Femur (tissue), 1 donor: ENCODE measurements at places on chromosomes 13 and 19.
A peak's percentile ranks its signal among the peaks of the same experiment; 100 is the strongest.

GRCh38 chr13:64186071-64186470 lies 2770.4 kb upstream of the PCDH20 start:
- DNase-seq: no peak

- DNase-seq: no peak
These were observed 207.1 kb upstream of the SLITRK6 start for GRCh38 chr13:86006317-86006716.

DNA sequence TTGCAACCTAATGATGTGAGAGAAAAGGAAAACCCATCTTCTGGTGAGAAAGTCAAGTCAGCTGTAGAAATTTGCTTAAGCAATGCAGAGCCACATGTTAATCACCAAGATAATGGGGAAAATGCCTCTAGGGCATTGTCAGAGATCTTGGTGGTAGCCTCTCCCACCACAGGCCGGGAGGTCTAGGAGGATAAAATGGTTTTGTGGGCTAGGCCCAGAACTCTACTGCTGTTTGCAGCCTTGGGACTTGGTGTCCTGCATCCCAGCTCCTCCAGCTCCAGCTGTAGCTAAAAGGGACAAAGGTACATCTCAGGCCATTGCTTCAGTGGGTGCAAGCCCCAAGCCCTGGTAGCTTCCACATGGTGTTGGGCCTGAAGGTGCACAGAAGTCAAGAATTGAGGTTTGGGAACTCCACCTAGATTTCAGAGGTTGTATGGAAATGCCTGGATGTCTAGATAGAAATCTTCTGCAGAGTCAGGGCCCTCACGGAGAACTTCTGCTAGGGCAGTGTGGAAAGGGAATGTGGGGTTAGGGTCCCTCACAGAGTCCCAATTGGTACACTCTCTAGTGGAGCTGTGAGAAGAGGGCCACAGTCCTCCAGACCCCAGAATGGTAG lies 382.2 kb upstream of the KLHL1 start:
- DNase-seq: no peak

- DNase-seq: no peak
These were observed 185.6 kb upstream of the STARD13 start for GRCh38 chr13:33471204-33471603.

DNA sequence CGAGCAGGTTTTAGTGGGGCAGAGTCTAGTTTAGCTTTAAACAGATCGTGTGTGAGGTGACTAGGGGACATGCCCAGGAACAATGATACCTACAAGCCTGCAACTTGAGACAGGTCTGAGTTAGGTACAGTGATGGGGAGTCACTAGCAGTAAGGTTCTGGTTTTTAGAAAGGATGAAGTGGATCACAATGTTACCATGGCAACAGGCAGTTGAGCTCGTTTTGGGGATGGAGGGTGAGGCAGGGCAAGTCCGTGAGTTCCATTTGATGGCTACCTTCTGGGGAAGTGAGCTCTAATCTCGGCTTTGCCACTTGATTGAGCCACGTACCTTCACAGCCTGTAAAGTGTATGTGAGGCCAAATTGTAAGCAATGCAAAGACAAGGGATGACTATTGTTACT lies 76.0 kb upstream of the GTF3A start:
- no peak for DNase-seq

DNA sequence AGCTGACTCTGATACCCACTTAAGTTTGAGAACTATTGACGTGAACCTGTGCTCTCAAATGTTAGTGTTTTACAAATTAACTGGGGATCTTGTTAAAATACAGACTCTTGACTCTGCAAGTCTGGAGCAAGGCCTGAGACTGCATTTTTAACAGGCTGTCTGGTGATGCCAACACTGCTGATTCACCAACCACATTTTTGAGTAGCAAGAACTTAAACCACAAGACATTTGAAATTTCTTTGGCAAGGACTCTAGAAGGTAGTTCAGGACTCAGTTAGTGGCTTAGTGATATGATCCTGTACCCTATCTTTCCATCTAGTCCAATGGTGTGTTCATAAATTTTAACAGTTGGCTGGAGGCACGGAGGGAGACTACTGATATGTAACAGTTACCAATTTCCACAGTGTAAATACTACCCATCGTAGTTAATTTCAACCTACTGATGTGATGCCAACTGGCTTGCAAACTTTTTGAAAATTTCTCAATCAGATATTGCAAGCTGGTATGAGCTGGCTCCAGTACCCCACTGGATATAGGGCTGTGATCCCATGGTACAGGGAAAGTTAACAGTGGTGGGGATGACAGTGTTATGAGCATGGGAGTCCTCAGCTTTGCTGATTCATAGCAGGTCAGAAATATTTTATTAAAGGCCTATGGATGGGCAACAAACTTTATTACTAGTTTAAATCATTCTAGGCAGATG lies 255.1 kb downstream of the TBC1D4 start:
- no peak for DNase-seq

DNA sequence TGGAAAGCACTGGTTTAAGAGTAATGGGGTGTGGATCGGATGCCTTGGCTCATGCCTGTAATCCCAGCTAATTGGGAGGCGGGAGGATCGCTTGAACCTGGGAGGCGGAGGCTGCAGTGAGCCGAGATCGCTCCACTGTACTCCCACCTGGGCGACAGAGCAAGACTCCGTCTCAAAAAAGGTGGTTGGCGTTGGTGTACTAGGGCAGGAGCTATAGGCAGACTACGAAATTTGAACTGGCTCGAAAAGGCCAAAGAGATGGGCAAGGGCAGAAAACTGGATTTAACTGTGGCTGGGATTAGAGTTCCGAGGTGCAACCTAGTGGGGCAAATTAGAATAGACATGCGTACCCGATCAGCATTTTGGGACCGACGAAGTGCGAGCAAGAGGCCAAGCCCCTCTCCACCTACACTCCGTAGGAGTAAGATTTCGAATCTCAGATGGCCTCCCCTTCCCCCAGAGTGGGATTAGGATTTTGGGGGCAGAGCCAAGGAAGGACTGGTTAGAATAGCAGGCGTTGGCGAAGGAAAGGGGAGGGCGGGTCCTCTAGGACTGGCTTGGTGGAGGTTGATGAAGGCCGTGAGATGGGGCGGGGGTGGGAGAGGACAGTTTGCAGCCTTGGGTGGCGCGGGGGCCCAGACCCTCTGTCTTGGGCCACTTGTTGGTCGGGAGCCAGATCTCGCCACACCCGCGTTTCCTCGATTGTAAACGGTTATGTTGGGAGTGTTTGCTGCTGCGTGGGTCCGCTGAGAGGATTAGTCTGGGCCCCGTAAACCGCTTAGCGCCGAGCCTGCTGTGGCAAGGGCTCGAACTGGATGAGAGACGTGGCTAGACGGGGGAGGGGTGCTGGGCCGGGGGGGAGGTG lies 2.0 kb upstream of the INAFM1 start:
- peak; percentile 53 for DNase-seq

DNA sequence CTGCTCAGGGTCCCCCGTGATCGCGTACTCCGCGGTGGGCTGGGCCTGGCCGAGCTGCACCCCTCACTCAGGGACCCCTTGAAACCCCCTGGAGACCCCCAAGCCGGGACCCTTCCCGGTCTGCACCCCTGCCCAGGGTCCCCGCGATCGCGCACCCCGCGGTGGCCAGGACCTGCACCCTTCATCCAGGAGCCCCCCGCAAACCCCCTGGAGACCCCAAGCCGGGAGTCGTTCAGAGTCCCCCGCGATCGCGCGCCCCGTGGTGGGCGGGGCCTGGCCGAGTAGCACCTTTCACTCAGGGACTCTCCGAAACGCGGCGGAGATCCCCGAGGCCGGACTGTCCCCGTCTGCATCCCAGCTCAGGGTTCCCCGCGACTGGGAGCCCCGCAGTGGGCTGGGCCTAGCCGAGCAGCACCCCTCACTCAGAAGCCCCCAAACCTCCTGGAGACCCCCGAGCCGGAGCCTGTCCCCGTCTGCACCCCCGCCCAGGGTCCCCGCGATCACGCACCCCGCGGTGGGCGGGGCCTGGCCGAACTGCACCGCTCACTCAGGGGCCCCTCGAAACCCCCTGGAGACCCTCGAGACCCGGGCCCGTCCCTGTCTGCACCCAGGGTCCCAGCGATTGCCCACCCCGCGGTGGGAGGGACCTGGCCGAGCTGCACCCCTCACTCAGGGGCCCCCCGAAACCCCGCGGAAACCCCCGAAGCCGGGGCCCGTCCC lies 748 bp downstream of the LMNB2 start:
- peak; percentile 58 for DNase-seq

GRCh38 chr13:112467236-112467635 lies 91.1 kb downstream of the SPACA7 start:
- no peak for DNase-seq

DNA sequence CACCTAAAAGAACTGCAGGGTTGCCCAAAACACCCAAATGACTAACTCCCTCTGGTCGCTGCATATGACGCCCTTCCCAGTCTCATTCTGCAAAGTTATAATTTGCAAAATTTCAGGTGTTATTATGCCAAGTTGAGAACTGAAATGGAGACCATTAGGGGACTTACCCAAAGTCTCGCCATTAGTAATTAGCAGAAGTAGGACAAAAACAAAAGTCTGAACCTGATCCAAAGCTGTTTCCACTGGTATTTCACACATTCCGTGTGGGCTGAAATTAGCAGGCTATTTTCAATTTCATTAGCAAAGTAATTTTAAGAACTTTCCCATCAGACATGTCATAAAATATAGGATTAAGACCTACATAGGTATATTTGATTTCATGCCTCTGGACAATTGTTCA lies 6.8 kb downstream of the RUBCNL start:
- DNase-seq: no peak

GRCh38 chr13:76934671-76935070 lies 13.6 kb upstream of the ACOD1 start:
- no peak for DNase-seq

GRCh38 chr19:16897029-16897855 lies 8.4 kb downstream of the F2RL3 start:
- peak; percentile 93 for DNase-seq

DNA sequence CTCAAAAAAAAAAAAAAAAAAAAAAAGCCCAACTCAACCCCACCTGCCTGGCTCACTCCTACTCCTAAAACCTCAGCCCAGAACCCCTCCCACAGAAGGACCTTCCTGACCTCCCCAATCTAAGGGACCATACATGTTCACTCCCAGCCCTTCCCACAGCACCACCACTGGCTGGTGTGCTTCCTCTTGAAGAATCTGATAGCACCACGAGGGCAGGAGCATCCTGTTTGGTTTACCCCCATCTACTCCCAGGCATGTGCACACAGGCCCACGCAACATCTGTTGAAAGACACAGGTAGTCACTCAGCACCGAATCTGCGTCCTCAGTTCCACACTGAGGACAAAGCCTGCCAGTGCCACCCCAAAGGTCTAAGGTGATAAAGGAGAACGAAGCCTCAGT lies 8.2 kb downstream of the LATS2 start:
- DNase-seq: no peak

GRCh38 chr13:78317030-78317429 lies 286.3 kb downstream of the POU4F1 start:
- no peak for DNase-seq

DNA sequence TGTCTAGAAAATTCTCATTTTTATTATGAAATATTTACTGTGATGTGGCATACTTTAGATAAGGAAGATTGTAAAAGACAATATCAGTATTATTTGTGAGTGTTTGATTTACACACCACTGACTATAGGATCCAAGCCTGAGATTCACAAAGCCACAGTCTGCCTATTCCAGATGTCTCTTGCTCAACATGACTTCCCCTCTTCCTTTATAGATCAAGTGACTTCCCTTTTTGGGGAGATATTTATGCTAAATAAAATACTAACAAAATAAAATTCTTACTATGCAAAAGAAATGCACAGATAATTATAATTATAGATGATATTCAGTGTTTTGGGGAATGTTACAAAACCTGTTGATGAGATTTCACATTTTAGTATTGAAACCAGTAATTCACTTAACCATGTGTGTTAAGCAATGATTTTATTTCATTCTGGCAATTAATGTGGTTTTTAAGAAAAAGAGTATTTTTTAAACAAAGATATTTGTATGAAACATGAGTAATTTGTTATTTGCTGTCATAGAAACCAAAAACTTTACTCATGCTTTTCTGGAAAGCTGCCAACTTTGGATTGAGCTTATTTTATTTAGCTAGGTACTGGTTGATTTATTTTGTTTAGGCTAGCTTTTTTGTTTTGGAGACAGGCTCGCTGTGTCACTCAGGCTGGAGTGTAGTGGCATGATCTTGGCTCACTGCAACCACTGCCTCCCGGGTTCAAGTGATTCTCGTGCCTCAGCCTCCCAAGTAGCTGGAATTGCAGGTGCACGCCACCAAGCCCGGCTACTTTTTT lies 13.7 kb upstream of the GPR183 start:
- DNase-seq: no peak

GRCh38 chr13:44734201-44734707 lies 158.1 kb upstream of the TSC22D1 start:
- DNase-seq: peak; percentile 78

DNA sequence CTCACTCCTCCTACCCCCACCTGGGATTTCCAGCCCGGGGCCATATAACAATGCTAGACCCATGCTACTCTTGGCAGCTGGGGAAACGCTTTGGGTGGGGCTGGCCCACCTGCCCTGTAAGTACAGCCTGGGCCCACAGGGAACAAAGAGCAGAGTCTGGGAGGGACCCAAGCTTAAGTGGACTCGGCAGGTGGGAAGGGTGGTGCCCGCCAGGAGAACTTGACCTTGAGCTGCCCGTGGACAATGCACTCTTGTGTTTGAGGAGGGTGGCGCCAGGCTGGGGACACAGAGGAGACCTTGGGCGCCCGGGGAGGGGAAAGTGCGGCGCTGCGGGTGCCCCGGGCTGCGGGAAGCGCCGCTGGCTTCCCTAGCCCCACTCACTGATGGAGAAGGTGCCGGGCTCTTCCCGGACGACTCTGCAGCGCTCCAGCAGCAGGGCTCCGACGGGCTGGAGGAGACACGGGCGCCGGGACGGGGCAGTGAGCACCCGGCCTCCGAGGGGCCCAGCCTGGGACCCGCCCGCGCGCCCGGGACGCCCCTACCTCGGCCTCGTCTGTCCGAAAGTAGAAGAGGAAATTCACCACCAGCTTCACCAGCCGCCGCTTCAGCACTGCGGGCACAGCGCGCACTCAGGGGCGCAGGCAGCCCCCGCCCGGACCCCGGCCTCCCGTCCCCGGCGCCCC lies 607 bp downstream of the PLEKHJ1 start:
- DNase-seq: no peak

DNA sequence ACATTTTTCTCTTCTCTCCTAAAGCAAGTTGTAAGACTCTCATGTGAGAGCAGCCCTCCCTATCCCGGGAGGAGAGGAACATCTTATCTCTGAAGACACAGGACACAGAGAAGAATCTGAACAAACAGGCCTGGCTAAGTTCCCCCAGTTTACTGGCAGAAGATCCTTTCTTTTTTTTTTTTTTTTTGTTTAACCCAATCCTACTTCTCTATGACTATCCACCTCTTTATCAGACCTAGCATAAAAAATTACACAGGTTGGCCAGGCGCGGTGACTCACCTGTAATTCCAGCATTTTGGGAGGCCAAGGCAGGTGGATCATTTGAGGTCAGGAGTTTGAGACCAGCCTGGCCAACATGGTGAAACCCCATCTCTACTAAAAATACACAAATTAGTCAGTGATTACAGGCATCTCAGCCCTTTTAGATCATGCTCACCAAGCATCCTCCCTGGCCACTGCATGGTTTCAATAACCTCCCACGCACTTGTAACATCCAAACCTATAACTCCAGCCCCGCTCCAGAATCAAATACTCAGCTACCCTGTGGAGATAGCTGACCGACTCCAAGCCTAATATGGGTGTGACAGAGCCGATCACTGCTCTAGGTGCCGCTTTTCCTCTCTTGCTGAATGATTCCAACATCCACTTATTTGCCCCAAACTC lies 27.3 kb upstream of the MUC16 start:
- DNase-seq: no peak
